ENCODE measurements at places on chromosomes 7 and 10. TPM values are rescaled to one million over a fixed set of nuclear protein-coding genes. Genes with fewer than 3 reads are reported as not detected.

- no peak overlapping the region for H3K4me3 ChIP-seq
- H3K27ac ChIP-seq = no peak overlapping the region
- no peaks in the 10 kb centered on the region for H3K36me3 ChIP-seq
- no peak for DNase-seq
- H3K4me1 ChIP-seq = no peaks in the 10 kb centered on the region
- no peaks in the 10 kb centered on the region for H3K27me3 ChIP-seq
Observed at GRCh38 chr7:142670511-142670910, 78.8 kb upstream of the PRSS1 start.

DNA sequence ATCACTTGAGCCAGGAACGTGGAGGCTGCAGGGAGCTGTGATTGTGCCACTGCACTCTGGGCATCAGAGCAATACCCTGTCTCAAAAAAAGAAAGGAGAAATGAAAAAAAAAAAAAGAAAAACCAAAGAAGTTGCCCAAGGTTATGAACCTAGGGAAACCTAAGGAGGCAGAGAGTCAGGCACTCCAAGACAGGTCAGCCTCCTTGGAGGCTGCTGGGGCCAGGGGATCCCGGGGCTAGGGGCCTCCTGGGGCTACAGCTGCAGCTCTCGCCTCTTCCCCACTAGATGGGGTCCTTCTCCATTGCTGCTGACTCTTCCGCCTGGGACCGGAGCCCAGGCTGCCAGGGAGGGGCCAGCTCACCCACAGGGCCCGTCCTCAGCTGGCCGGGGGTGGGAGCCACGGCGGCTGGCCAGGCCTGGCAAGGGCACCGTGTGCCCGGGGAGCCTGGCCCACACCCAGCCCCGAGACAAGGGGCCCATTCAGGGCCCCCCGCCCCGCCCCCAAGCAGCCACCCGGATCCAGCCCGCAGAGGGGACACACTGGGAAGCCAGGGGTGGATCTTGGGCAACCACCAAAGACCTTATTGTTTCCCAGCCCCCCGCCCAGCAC, 1.7 kb upstream of the SPACDR start:
- H3K4me1 ChIP-seq = peaks cover 18% of the 10 kb centered on the region
- no peaks in the 10 kb centered on the region for H3K36me3 ChIP-seq
- H3K4me3 ChIP-seq = no peak overlapping the region
- peak; percentile 55 for DNase-seq
- H3K27ac ChIP-seq = no peak overlapping the region

- no peaks in the 10 kb centered on the region for H3K36me3 ChIP-seq
- no peaks in the 10 kb centered on the region for H3K4me1 ChIP-seq
- H3K4me3 ChIP-seq = no peak overlapping the region
- peaks cover 26% of the 10 kb centered on the region for H3K27me3 ChIP-seq
- H3K27ac ChIP-seq = no peak overlapping the region
Observed at GRCh38 chr10:114220281-114220680, 18.8 kb upstream of the VWA2 start.

OPALIN gene
- not detected for total RNA-seq

CYP3A5 gene
- total RNA-seq = 0.07 TPM

GTF2IRD1 gene
- 20.4 TPM for total RNA-seq

Measured in astrocyte (in vitro differentiated cells and primary cell).